LoVo (cell line): ENCODE measurements at places on chromosomes 11 and 22.

DNA sequence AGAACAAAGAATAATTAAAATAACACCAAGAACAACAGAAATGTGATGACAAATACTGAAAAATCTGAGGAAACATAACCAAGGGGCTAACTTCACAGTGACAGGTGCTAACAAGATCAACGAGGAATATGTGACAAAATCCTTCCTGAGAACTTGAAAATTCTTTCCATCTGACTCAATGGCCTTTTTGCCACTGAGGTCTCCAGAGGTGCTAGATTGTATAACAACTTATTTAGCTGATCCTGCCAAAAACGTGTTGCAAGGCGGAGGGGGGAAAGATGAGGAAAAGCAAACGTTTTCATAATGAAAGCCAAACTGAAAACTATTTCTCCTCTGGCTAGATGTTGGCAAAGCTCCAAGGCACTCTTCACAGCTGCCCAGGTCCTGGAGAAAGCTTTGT is 364.5 kb downstream of the NTM start:
- DNase-seq = no peak

- DNase-seq = peak; percentile 64
These were observed 7.0 kb downstream of the FXYD2 start for GRCh38 chr11:117817368-117818040.

GRCh38 chr22:24426436-24426835 is 963 bp upstream of the ADORA2A start:
- no peak for DNase-seq

DNA sequence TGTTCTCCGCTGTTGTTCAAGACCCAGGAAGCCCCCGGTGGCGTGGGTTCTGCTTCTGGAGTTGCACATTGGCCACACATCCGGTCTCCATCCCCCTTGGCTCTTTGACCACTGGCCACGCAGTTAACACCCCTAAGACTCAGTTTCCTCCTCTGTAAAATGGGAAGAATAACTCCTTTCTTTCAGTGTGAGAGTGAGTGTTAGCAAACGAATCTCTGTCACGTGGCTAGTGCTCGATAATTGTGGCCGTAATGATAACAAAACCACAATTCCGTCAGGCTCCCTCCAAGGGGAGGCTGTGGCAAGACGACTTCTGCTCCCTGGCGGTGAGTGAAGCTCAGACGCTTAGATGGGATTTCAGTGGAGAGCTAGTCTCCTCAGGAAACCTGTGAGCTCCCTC is 315.2 kb upstream of the B3GAT1 start:
- no peak for DNase-seq

GRCh38 chr11:115396533-115396932 is 107.7 kb downstream of the CADM1 start:
- no peak for DNase-seq

DNA sequence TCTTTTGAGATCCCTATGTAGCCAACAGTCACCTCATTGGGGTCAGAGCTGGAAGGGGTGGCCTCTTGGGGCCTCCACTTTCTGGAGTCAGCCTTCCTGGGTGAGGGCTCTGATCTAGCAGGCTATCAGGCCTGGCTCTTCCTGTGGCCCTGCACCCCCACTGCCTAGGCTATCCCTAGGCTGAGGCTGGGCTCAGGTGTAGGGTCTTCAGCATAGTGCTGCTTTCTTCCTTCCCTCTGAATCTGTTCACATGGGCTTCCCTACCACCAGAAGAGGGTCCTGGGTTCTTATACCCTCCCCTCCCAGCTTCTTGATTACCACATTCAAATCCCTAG is 456 bp upstream of the SPI1 start:
- no peak for DNase-seq

DNA sequence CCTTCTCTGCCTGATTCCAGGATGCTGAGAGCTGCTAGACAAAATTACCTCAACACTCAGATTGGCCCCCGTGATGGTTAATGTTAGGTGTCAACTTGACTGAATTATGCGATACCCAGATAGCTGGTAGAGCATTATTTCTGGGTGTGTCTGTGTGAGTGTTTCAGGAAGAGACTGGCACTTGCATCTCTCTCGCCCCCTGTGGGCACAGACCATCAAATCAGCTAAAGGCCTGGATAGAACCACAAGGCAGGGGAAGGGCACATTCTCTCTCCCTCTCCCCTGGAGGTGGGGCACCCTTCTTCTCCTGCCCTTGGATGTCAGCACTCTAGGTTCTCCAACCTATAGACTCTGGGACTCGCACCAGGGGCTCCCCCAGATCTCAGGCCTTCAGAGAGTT is 79.7 kb downstream of the KIRREL3 start:
- no peak for DNase-seq

GRCh38 chr11:4064278-4064955 is 30.2 kb upstream of the RRM1 start:
- no peak for DNase-seq

GRCh38 chr11:67289651-67290479 is 762 bp downstream of the ANKRD13D start:
- no peak for DNase-seq

DNA sequence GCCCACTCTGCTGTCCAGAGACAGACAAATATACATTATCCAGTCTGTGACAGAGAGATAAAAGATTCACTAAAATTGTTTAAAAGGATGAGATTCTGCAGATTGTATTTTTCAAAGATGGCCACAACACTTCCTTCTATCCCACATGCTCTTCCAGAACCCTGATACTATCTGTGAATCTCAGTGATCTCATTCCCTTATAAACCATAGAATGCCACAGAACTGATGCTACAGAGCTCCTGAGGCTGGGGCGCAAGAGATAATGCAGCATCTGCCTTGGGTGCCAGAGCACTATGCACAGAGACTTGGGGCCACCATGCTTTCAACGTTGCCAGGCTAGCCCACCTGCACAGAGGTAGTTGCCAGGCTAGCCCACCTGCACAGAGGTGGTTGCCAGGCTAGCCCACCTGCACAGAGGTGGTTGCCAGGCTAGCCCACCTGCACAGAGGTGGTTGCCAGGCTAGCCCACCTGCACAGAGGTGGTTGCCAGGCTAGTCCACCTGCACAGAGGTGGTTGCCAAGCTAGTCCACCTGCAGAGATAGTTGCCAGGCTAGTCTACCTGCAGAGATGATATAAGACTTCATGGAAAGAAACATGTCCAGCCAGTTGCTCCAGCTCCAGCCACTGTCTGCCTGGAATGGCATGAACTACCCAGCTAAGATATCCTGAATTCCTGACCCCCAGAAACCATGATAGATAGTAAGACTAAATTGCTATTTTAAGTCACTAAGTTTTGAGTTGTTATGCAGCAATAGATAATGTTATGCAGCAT is 17.6 kb upstream of the SEPTIN5 start:
- no peak for DNase-seq

- no peak for DNase-seq
These were observed 1.3 kb upstream of the ZBTB16 start for GRCh38 chr11:114058026-114058706.

DNA sequence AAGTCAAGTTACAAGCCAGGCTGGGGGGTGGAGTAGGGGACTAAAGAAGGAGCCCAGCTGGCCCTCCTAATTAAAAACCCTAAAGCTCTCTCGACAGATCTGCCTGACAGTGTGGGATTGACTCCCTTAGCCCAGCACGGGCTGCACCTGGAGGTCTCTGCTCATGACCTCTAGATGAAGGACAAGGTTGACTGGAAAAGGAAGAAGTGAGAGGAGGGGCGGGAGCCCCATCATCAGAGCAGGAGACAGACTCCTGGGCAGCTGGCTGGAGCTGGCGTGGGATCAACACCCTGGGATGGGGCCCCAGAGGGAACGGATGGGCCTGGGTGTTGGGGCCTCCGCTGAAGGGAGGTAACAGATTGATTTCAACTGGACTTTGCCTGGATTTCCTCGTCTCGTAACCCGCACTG is 46.1 kb downstream of the RPUSD4 start:
- no peak for DNase-seq

- DNase-seq = no peak
These were observed 363.3 kb upstream of the CCDC90B start for GRCh38 chr11:83649528-83649855.

DNA sequence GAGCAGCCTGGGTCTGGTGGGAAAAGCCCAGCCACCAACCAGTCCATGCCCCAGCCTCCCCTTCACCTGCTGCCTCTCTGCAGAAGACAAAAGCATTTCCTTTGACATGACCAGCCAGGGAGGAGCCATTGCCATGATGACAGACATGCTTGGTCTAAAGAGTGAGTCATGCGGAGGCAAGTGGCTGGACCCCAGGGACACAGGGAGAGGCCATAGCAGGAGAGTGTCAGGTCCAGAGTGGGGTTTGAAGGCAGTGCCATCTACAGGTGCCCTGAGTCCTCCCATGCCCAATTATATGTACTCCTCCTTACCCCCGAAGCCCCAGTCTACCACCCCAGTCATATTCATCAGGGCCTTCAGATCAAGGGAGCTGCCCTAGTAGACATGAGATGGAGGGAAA is 67.4 kb downstream of the SCN3B start:
- peak; percentile 9 for DNase-seq

DNA sequence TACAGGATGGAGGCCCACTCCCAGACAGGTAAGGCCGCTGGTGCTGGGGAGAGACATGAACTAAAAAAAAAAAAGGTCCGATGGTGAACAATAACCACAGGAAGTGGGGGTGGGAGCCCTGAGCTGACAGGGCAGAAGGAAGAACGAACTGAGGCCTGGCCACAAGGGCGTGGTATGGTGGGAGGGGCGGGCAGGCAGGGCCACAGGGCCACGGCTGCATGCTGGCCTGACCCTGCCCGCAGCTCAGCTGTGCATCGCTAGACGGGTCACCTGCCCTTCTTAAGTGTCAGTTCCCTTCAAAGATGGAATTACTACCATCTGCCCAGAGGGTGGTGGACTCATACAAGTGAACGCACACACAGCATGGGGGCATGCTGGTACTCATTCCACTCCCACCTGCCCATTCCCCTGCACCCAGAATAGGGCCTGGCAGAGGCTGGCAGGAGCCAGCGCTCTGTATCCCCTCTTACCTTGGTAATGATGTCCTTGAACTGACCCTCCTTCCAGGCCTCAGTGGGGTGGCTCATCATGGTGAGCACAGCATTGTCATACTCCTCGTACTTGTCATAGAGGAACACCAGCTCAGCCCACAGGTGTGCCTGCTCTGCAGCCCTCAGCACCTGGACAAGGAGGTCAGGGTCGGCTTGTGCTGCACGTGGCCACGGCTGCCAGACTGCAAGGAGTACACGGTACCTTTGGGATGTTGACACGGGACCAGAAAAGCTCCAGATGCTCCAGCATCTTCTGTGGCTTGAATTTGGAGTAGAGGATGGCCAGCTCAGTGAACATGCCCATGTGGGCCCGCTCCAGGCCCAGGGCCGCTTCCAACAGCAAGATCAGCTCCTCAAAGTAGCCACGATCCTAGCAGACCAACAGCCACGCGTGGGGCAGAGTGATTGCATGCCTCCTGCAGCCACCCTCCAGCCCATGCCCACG is 17.5 kb upstream of the SLC25A1 start:
- DNase-seq = no peak

- DNase-seq = no peak
These were observed 8.6 kb upstream of the C11orf96 start for GRCh38 chr11:43933608-43934551.
